ENCODE measurements at places on chromosomes 1 and 21.

DNA sequence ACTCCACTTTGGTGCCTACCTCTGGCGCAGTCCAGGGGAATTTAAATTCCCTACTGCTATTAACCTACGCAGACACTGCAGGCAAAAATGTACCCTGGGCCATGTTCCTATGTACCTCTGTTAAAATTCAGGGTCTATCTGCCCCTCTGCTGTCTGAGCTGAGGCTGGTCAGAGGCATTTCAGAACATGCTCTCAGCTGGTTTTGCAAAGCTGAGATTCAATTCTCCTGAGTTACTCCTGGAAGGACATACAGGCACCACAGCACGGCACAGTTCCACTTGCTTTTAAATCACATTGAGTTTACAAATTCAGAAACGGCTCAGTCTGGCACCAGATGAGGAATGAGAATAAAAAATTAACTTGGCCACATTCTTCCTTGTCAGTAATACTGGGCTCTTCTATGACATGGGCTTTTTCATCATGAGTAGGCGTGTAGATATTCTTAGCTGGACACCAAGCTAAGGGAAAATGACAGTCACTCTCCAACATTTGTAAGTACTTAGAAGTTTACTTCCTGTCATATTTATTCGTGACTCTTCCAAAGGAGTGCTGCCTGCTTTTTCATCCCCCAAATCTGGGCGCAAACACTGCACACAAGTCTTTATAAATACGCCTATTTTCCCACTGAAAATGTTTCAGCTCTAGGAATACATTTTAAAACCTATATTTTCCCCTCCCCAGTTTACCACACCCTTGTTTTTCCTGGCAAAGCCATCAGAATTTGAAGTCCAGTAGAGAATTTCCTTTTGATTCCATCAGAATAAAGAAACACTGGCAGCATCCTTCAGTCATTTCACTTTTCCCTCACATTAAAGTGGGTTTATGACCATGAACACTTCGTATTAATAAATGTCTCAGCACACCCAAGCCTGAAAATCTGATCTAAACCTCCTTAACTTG, 1.9 kb downstream of the C1orf198 start:
- DNase-seq, result peak; percentile 79

- no peak for DNase-seq
These were observed 94.2 kb upstream of the IPO9 start for GRCh38 chr1:201734786-201735185.

DNA sequence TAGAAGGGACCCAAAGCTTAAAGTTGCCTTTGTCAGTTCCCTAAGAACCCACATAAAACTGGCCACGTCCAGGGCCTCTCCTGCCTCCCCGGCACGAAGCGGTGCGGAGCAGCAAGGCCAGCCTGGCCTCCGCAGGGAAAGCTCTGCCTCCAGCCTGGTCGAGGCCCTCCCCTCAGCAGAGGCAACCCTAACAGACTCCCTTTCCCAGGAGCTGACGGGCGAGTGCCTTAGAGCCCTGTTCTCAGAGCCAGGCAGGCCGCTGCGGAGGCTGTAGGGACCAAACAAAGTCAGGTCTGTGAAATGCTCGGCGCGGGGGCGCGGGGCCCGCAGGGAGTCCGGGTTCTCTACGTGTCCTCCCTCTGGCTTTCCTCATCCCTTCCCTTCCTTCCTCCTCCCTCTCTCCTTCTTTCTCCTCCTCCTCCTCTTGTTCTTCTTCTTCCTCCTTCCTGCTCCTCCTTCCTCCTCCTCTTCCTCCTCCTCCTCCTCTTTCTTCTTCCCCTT, 40.7 kb downstream of the RIPK4 start:
- DNase-seq, result no peak

DNA sequence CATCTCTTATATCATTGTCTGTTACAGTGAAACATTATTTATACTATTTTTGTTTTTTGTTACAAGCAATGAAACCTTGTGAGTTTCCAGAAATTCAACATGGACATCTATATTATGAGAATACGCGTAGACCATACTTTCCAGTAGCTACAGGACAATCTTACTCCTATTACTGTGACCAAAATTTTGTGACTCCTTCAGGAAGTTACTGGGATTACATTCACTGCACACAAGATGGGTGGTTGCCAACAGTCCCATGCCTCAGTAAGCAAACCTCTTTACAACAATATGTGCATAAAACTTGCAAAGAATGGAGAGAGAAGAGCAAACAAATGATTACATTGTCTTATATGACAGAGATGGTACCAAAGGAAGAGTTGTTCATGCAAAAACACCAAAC, 22.4 kb downstream of the CFHR4 start:
- peak; percentile 49 for DNase-seq

- DNase-seq, result no peak
These were observed 108.0 kb upstream of the ADAR start for GRCh38 chr1:154716011-154716410.

DNA sequence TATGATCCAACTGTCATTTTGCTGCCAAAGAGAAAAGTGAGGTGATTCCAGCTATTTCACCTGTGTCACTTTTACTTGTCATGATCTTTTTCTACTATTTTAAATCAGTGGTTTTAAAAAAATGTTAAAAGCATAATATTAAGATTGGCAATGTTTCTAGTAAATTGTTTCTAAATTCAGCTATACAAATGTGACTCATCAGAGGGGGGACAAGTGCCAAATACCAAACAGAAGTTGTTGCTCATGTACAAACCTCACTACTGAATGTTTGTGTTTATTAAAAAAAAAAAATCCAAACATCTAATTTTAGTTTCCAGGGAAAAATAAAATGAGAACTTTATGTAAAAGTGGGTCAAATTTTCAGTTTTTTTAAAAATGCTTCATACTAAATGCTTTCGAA, 346.2 kb upstream of the SNX7 start:
- no peak for DNase-seq

DNA sequence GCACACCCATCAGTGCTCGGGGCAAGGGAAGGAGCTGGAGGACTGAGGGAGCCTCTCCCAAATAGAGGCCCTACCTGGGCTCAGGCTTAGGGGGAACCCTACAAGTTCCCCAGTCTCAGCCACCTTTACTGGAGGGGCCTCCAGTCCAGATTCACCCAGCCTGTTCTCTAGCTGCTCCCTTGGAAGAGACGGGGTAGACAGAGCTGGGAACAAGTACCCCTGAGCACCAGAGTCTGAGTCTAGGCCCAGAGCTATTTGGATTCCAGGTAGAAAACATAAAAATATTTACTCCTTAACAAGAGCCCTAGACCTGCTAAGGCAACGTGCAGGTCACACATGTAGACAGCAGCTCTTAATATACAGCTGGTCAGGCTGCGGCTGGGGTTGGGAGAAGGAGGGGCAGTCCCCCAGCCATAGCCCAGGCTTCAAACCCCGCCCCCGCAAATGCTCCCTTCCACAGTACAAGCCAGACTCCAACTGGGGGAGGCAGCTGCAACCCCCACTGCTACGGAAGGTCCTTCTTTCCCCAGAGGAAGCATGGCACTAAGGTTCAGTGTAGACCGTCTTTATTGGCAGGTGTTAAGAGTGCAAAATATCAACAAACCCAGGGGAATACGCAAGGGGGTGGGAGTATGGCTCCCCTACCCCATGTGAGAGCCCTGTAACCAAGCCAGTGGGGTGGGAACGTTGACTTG, 8.0 kb downstream of the TENT5B start:
- DNase-seq, result no peak

- DNase-seq, result no peak
These were observed 574.7 kb upstream of the PLXNA2 start for GRCh38 chr1:208818770-208819445.

DNA sequence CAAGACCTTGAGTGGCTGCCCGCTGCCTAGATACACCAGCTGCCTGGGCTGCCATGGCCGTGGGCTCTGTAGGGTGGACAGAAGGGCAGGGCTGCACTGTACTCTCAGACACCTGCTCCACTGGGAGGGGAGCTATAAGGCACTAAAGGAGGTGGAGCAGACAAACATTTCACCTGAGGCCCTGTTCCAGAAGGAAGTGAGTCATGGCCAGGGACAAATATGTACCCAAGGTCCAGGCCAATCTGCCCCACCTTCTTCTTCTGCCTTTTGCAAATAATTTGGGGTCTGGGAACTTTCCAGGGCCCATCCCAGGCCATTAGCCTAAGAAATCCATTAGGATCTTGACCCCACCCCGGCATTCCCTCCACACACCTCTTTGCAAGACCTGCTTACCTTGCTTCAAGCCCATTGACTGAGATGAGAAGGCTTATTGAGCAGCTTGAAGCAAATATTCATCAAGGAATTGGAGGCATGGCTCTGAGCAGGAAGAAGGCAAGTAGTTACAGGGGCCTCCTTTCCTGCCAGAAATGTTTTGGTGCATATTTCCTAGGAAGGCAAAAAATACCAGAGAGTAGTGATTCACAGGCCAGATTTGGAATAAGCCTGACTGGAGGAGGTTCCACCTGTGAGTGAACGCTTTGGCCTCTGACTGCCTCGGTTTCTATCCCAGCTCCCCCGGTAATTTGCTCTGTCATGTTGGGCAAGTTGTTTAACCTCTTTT, at the start of gene CAPN8:
Gene CAPN8 (minus strand): TSS at position 110 of the 721 bp plus-strand sequence. CDS start 55 bp downstream, at position 55.
- no peak for DNase-seq

DNA sequence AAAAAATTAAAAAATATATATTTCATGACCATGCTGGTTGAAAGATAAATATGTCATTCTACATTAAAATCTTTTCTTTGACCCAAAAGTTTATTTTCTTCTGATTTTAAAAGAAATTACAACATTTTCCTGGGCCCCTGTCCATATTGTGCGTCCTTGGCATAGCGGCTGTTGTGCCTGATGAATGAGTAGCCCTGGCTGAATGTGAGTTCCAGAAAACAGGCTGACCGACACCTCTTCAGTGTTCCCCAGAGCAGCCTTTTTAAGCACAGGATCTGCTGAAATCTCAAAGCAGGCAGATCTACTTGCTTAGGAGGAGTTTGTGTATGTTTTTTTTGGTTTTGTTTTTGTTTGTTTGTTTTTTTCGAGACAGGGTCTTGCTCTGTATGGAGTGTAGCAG, 19.7 kb downstream of the KIAA1614 start:
- DNase-seq, result no peak

GRCh38 chr1:210571356-210572284, 242.9 kb downstream of the HHAT start:
- DNase-seq, result no peak

- DNase-seq, result no peak
These were observed 310.0 kb downstream of the PBX1 start for GRCh38 chr1:164868990-164869389.

- peak; percentile 69 for DNase-seq
These were observed 66.4 kb downstream of the DDAH1 start for GRCh38 chr1:85398391-85399064.

GRCh38 chr21:25636727-25637126, 2.3 kb upstream of the JAM2 start:
- DNase-seq, result peak; percentile 11

DNA sequence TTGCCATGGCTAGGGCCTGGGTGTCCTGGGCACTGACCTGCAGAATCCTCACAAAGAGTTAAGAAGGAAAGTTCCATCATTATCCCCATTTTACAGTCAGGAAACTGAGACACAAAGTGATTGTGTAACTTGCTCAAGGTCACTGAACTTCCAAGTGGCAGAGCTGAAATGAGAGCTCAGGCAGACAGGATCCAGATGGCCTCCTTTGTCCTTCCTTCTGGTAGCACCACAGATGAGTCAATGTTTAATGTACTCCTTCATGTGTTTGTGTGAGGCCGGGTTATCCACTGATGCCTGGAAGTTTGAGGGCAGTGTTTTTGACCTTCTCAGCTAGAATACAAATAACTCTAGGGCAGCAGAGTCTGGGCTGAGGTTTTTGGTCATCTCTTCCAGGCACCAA, 207.0 kb downstream of the TNR start:
- no peak for DNase-seq

GRCh38 chr1:16118706-16119105, 37.2 kb downstream of the EPHA2 start:
- no peak for DNase-seq

DNA sequence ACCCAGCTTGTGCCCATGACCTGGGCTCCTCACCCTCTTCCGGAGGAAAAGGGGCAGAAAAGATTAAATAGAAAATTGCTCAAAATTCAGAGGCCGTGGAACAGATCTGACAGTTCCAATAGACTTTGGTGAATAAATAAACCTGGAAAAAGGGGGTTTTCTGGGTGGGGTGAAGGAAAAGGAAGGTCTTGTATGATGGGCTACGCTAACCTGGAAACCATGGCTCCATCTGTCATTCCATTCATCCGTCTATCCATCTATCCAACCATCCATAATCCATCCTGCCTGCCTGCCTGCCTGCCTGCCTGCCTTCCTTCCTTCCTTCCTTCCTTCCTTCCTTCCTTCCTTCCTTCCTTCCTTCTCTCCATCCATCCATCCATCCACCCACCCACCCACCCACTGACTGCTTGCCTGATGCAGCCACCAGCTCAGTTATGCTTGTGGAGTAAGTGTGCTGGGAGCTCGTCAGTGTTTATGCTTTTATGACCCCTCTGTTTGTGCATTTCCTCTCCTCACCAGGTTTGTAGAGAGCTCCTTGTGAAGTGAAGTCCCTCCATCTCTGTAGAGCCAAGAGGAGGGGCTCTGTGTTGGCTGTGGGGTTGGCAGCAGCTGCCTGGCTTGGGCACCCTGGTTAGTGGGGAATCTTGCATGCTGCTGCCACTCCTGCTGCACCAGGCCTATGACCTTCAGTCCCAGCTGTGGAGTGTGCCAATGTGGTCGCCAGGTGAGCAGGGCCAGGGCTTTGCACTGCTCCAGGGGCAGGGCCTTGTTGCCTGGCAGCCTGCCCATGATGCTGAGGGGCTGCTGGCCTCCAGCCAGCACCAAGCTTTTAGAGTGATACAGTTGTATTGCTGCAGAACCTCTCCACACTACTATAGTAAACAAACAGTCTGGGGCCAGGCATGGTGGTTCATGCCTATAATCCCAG, 16.0 kb upstream of the POU3F1 start:
- DNase-seq, result no peak

DNA sequence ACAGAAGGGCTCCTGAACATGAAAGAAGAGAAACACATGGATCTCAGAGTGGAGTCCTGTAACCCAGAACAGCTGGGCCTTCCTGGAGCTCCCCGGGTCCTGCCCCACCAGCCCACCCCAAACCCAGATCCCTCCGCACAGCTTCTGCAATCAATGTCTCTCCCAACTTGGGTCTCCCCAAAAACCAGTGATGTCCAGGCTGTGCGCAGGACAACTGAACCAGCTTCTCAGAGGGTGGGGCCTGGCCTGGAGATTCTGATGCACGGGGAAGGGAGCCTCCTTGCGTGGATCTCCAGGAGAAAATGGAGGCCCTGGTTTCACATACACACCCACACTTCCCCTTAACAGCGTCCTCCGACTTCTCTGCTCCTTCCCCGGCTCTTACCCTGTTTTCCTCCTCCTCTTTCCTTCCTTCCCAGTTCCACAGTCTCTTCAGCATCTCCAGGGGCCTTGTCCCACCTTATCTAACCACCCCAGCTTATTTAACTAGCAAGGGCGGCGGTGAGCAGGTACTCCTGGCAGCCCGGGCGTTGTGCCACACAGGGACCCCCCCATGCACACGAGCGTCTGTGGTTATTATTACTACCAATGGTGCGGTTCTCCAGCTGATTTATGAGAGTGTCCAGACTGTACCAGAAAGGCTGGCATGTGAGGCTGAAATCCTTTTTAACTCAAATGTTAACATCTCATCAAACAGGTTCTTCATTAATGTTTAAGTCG, 11.2 kb upstream of the MX2 start:
- DNase-seq, result no peak

DNA sequence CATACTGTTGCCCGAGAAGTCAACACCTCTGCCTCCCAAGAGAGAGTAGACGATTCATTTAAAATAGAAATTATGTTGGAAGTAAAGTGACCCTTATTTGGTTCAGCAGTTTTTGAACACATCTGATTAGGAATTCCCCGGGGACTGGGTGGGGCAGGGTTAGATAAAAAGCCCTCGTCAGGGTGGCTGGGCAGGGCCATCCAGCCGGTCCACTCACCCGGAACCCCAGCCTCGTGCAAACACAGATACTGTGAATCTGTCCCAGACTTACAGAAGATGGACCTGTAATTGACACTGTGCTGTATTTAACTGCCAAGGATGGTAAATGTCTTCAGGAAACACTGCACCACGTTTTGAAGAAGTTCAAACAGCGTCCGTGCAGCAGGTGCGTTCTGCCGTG, 63.7 kb downstream of the PRDM16 start:
- no peak for DNase-seq
